ENCODE measurements at places on chromosomes 16 and 17.

- no peak for DNase-seq
Measured at GRCh38 chr17:4970273-4970672, 2.7 kb upstream of the SPAG7 start.

- no peak for DNase-seq
Measured at GRCh38 chr17:48471817-48472410, 41.9 kb upstream of the SKAP1 start.

GRCh38 chr17:78912082-78912481 lies 9.1 kb upstream of the CEP295NL start:
- DNase-seq = no peak

DNA sequence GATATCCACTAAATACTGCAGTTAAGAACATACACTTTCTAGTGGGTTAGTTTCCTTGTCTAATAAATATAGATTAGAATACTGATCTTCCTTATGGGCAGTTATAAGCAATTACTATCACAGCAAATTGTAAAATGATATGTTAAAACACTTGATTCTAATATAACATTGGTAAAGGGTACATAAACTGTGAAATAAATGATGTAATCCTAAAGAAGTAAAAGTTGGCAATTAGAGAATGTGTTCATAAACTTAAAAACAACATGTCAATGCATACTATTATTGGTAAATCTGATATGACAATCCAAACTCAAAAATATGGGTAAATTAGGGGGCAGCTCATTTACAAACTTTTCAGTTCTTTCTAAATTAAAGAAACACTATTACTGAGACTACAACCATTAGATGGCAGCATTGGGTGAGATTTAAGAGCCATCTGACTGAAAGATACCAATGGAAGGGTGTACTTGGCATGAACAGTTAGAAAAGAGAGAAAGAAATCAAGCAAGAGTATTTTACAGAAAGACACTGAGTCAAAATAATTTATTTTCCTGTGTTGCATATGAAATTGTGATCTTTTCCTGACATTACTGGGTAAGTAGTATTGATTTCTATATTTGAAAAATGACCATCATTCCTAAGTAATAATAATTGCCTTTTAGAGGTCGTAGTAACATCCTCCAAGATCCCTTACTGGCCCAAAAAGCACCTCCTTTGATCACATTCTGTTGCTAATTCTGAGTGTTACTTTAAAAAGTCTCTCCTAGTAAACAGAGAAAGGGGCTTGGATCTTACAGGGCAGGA lies 119.6 kb downstream of the SPAG9 start:
- no peak for DNase-seq

- DNase-seq = no peak
Measured at GRCh38 chr16:72835086-72835485, 212.8 kb downstream of the ZFHX3 start.

GRCh38 chr16:22023505-22023904 lies 15.6 kb downstream of the MOSMO start:
- no peak for DNase-seq

DNA sequence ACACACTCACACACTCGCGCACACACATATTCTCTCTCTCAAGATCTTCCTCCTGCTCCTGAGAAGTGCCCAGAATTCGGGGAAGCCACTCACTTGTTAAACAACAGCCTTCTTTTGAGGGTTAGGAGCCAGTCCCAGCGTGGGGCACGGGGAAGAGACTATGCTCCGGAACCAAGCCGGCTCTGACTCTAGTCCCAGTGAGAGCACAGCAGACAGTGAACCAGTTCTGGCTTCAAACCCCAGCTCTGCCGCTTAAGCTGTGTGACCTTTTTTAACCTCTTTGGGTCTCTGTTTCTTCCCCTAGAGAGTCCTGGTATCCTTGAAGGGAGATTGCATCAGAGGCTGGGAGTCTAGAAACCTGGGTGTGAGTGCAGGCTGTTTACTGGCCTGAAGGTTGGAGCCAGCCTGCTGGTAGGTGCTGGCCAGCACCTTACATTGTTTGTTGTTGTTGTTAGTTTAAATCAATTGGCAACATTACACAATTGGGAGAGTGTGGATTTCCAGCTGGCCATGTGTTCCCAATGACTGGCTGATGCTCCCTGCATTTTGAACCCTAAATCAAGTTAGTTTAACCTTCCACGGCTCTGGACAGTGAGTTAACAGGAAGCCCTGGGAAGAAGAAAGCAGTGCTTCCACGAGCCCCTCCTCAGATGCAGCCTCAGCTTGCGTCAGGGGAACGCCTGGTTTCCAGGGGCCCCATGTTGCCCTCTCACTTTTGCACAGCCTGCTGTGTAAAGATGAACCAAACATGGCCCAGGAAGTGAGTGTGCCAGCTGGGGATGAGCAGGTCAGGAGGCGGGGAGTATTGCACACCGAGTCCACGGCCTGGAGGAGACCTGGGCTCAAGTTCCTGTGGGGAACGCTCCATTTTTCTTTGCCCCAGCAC lies 71.5 kb downstream of the GAS7 start:
- DNase-seq = no peak

DNA sequence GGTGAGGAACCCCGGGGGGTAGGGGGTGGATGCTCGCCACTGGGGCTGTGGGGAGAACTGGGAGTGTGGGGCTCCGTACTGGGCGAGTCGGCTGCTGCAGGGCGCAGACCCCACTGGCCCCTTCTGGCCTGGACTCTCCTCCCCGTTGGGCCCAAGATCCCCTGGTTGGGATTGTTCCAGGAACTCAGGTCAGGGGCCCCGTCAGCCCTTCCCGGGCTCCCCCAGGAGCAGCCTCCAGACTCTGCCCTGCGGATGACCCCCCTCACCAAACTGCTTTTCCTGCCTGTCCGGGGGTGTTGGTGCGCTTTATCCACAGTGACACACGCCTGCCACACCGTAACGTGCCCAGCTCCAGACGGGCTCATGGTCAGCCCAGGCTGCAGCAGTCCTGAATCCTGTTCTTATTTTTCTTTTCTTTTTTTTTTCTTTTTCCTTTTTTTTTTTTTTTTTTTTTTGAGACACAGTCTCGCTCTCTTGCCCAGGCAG lies 21.1 kb downstream of the CENPX start:
- DNase-seq = no peak

DNA sequence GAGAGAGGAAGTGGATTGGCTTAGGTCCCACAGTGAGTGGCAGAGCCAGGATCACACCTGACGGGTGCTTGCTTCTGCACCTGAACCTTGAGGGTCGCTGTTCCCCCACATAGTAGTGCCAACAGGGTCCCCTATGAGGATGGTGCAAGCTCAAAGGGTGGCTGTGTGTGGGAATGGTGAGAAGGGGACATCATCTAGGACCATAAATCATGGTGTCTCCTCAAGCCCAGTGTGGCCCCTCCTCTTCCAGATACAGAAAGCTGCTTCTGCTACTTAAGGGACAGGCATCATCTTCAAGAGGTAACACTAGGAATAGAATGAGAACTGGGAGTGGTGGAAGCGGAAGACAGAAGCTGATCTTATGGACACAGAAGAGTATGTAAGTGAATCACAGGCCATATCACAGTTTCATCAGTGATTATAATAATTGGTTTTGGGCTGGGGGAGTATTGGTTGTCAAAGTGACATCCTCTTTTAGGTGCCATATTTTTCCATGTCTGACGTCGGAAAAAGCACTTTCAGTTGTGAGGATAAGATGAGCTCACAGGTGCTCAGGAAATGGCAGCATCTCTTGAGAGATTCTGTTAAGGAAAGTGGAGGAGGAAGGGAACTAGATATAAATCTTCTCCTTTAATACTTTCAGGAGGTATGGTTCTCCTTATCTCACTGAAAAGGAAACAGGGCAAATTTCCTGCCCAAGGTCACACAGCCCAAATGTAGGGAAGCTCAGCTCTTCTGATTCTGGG lies 83.2 kb upstream of the HNF1B start:
- no peak for DNase-seq

DNA sequence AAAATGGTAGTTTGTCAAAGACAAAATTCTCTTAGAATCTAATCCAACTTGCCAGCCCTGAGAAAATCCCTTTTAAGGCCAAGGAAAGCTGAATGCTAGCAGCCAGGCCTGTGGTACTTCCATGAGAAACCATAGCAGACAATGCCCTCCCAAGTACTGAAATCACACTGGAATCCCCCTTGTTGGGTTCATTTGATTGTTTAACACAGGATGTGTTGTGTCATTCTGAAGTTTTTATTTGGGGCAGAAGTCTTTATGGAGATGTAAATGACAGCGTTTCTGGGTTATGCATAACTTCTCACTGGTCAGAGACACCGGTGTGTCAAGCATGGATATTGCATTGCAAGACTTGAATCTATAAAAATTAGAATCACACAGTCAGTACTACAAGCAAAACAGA lies 6.0 kb upstream of the ARL2BP start:
- DNase-seq = no peak

GRCh38 chr17:64040206-64040605 lies 19.8 kb upstream of the ICAM2 start:
- no peak for DNase-seq

DNA sequence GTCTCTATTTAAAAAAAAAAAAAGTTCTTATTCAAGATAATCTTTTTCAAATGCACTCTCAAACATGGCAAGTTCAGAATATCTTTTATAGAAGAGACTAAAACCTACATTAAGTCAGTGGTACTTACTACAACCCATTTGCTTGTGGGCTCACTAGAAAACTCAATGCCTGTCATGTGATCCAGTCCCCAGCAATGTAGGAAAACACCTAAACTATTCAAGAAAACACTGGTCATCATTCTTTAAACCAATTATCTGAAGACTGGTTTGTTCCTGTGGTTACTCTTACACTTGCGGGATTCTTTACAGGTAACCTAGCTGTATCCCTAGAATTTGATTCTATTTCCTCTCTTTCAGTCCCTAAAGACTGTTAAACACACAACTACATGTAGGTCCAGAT lies 19.6 kb downstream of the MED13 start:
- DNase-seq = no peak

DNA sequence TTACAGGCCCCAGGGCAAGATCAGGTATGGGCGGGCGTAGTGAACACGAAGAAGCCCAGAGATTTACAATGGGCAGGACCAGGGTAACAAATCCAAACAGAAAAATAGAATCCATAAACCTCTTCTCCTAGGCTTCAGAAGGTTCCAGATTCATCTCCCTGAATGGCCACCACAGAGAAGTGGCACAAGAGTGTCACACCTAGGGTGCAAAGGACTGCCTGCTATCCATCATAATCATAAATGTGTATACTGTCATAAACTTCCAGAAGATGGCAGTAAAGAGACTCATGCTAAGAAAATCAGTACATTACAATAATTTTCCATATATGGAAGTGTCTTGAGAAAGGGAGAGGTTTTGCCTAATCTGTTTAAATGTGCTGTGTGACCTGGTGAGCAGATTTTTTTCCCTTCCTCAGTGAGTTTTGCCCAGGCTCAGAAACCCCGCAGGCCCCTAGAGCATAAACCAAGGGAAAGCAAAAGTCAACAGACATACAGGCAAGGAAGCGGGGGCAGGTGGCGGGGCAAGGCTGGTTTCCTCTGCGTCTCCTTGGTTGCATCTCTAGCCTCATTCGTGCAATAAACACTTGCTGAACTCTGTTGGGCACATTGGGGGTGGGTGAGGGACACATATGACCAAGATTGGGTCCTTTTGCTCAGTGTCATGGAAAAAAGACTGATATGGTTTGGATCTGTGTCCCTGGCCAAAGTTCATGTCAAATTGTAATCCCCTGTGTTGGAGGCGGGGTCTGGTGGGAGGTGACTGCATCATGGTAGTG lies 92.0 kb upstream of the CDH5 start:
- DNase-seq = peak; percentile 24

DNA sequence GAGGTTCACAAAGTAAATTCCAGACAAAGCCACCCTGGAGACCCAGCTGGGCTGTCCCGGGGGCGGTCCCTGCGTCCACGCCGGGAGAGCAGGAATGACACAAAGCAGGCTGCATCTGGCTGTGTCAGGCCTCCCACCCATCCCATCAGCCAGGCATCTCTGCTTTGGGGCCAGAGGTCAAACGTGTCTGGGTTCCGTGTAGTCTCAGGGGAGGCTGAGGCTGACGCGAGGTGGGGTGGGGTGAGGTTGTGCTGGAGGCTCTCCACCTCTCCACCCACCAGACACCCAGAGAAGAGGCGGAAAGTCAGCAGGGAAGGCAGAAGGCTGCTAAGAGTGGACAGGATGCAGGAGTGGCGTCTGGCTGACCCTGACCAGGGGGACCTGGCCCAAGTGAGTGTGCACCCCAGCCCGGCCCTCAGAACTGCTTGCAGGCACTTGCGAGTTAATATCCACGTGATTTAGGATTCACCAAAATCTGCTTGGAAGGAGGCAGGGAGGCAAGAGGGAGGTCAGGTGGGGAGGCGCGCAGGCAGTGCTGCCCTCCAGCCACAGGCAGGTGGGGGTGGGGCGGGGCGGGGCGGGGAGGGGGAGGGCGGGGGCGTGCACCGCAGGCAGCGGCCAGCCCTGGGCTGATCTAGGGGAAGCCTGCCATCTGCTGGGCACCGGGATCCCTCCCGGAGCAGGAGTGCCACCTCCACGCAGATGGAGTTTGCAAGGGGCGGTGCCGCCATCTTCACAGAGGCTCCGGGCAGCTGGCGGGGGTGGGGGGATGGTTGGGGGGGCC lies 44.3 kb downstream of the TBC1D16 start:
- DNase-seq = peak; percentile 84

DNA sequence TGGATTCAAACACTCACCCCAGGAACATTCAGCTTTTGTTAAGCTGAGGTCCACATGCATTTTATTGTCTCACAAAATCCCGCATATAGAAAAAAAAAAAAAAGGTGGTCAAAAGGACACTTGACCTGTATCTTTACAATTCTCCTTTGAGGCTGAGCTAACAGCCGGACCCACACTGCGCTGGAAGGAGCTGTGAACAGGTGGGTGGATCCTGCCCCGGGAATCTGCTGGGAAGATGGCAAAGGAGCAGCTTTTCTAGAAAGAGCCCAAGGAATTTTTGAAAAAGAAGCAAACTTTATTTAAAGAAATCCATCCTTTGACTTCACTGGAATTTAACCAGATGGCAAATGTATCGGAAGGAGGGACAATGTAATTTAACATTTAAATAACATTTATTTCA lies 108.1 kb downstream of the ADCY9 start:
- no peak for DNase-seq

GRCh38 chr17:27518545-27519521 lies 62.6 kb downstream of the KSR1 start:
- DNase-seq = no peak

DNA sequence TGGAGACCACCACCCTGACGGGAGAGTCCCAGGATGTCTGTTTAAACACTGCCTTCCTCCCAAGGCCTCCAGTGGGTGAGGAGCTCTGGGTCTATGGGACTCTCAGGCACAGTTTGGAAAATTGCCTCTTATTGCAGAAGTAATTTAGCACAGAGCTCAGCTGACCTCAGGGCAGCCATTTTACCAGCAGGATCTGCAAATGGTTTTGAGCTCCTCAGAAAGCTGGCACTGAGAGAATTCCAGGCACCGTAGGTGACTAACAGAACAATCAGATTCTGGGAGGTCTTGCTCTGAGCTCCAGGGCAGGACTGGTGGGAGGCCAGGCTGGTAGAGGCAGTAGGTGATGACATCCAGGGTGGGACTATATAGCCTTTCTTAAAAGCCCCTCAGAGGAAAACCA lies 17.3 kb upstream of the C16orf74 start:
- no peak for DNase-seq

DNA sequence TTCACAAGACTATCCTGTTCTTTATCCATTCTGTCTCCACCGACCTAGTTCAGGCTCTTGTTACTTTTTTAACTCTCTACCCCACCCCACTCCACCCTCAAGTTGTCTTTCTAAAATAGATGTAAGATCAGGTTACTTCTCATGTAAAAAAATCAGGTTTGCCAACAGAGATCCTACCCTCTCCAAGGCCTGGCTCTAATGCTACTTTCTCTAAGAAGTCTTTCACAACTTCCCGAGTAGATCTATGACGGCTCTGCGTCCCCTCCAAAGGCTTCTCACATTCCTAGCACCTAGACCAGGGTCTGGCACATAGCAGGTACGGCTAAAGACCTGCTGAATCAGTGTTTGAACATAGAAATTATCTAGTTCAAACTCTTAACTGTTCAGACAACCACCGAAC lies 14.1 kb upstream of the ITGAE start:
- no peak for DNase-seq

Measured in activated T-cell treated with anti-CD3 and anti-CD28 coated beads, Interleukin-2, amount 50 U/mL, for 48 hours (primary cell).